ENCODE measurements at places on chromosomes 13 and 19. TPM values are rescaled to one million over a fixed set of nuclear protein-coding genes. Genes with fewer than 3 reads are reported as not detected.

DNA sequence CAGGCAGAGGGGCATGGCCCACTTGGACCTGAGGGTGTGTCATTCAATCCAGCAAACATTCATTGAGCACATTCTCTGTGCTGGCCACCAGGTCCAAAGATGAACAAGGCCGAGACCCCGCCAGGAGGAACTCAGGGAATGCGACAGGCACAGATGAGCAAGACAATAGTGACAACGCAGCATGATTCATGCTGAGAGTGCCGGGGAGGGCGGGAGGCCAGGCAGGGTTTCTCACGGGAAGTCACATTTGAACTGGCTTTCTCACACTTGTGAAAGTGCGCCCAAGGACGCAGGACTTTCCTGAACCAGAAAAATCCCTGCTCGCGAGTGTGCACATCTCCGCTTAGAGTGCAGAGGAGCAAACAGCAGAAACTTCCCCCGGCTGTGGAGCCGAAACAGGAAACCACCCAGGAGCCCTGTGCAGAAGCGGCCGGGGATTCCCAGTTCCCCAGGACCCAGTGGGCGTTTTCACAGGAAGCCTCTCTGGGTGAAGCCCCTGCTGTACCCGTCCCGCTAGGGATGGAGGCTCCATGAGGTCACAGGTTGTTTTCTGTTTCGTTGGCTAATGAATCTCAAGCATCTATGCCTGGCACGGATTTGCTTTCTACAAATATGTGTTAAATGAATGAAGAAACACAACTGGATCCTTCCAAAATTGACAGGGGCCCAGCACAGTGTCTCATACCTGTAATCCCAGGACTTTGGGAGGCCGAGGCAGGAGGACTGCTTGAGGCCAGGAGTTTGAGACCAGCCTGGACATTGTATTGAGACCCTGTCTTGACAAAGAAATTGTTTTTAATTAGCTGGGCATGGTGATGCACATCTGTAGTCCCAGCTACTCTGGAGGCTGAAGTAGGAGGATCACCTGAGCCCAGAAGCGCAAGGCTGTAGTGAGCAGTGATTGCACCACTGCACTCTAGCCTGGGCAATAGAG is 68.4 kb upstream of the TM9SF2 start:
- ATAC-seq, result peak; percentile 67

DNA sequence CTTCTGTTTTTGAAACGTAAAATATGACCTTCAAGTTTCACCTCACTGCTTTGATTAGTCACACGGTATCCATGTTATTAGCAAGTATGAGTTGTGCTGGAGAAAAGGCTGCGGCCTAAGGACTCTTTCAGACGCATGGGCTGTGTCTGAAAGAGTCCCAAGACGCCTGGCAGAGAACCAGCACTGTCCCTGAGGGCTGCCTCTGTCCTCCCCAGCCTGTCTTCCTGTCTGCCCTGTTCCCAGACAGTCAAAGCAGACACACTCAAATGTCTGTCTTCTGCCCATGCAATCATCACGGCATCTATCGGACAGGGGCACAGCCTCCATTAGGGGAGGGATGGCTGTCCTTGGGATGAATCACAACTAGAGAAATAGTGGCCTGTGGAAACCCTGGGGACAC is 65.5 kb downstream of the DPY19L3 start:
- ATAC-seq, result no peak

DNA sequence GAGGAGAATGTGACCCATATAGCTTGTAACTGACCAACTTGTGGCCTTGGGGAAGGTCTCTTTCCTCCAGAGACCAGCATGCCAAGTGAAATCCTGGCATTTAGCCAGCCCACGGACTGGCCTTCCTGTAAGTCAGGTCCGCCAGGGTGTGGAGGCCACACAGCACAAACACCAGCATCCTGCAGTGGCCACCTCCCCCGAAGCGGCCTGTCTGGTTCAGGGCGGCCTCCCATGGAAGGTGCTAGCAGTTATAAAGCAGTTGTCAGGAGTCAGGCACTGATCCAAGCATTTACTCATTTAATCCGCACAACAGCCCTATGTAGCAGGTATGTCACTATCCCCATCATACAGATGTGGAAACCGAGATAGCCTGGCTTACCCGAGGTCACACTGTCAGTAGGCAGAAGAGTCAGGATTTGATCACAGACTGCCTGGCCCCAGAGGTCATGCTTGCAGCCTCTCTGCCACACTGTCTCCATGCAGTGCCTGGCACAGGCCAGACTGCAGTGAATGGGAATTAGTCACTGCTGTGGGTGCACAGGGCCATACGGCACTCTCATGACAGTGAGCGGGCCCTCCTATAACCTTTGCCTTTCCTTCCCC is 36.7 kb downstream of the CAPN12 start:
- peak; percentile 46 for ATAC-seq

ZNF563 gene
- total RNA-seq, result 7.6 TPM

GSX1 gene
- not detected for total RNA-seq

DNA sequence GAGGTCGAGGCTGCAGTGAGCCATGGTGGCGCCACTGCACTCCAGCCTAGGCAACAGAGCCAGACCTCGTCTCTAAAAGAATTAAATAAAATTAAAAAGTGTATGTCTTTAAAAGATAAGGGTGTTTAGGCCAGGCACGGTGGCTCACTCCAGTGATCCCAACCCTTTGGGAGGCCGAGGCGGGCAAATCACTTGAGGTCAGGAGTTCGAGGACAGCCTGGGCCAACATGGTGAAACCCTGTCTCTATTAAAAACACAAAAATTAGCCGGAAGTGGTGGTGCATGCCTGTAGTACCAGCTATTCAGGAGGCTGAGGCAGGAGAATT is 7.5 kb upstream of the SDHAF1 start:
- no peak for ATAC-seq

- ATAC-seq, result no peak
Observed at GRCh38 chr13:42107421-42107820, 59.0 kb downstream of the DGKH start.

DNA sequence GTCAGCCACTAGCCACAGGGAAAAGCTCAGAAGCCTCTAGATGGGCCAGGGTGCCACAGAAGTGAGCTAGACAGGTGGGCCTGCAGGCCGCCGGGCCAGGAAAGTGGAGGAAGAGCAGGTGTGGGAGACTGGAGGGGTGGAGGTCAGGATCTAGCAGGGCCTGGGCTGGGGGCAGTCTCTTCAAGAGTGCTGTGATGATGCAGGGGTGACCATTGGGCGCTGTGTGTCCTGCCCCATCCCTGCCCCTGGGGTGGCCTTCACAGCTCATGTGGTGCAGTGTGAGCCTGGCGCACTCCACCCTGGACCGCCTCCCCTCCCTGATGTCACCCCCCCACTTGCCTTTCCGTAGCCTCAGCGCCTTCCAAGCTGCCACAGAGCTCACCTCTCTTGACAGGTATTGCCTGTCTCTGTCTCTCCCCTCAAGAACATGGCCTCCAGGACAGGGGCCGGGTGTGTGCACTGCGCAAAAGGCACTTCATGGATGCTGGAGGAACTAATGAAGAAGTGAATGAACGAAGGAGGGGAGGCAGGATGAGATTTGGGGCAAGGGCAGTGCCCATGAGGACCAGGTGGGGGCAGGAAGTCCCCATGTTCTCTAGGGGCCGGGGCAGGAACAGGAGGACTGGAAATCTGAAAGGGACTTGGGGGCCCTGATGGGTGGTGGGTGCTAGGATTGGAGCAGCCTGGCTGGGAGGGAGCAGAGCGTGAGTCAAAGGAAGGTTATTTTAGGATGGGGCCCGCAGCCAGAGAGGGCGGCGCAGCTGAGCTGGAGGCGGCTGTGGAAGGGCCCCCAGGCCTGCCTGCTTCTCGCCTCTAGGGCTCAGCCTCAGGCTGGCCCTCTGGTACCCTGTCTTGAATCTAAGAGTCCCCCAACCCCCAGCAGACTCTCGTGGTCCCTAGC is 6.6 kb downstream of the SSBP4 start:
- peak; percentile 68 for ATAC-seq

- ATAC-seq, result no peak
Observed at GRCh38 chr19:41974652-41975051, 15.5 kb upstream of the RABAC1 start.

- ATAC-seq, result no peak
Observed at GRCh38 chr13:31814536-31814935, 75.2 kb downstream of the RXFP2 start.

DNA sequence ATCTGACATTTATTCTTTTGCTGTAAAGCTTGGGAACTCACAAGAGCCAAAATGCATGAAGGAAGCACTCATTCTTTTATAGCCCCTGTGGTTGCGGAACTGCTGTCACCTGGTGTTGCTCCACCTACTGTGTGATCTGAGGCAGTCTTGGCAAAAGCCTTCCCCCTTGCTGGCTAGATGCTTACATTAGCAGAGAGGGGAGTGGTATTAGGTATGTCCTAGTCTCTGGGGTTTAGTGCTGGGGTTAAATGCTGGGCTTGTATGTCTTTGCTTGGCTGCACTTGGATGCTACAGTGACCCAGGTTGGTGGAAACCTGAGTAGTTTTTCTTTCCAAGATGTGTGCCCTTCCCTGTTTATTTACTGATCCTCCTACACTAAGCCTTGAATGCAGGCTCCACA is 99.3 kb downstream of the WDFY2 start:
- ATAC-seq, result no peak

All from gastroesophageal sphincter (tissue), 4 donors.